Right ventricle myocardium inferior (tissue), 1 donor: ENCODE measurements at places on chromosomes 5 and 9.
A peak's percentile ranks its signal among the peaks of the same experiment; 100 is the strongest.

GRCh38 chr5:172769616-172770373, 1.2 kb downstream of the DUSP1 start:
- peak; percentile 83 for DNase-seq

DNA sequence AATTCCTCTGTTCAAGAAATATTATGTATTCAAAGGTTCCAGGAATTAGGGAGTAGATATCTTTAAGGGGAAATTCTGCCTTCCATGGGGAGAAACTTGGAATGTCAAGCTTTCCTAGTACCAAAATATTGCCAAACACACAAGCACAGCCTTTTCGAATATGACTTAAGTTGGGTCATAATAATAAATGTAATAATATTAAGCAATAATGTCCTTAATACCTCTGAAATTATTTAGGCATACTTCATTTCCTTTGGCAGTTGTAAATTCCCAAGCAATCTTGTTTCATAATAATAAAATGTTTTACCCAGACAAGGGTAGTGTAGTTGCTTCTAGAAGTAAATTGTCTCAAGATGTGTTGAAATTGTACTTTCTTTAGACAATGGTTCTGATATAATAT, 630.3 kb upstream of the CDH18 start:
- no peak for DNase-seq

DNA sequence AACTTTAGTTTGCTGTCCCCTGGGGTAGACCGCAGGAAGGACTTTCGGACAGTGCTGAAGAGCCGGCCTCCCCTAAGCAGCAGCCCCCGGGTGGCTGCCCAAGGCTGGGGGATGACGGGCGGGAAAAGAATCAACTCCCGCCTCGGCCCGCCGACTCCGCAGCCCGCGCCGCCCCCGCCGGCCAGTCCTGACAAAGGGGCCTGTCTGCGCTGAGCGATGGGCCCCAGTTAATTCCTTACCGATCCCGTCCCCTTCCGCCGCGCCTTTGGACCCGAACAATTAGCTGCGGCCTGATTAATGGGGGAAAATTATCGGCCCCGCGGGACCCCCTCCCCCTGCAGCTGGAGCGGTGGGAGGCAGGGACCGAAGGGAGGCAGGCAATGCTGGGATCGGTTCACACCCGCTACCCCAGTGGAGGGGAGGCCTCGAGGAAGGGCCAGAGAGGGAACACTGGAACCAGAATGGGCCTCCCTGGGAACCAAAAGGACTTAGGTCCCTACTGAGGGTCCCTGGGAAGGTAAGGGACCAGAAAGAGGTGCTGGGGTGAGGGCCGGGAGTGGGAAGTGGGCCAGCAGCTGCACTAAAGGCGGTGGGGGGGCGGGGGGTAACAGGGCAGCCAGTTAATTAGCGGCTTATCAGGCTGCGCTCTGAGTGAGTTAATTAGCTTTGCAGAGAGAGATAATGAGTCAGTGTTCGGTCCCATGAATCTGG, 4.2 kb downstream of the ARID3C start:
- DNase-seq, result peak; percentile 31

GRCh38 chr9:135299239-135299590, 180.4 kb upstream of the PPP1R26 start:
- DNase-seq, result no peak

- DNase-seq, result no peak
Measured at GRCh38 chr9:33903157-33903780, 86.3 kb downstream of the UBE2R2 start.

DNA sequence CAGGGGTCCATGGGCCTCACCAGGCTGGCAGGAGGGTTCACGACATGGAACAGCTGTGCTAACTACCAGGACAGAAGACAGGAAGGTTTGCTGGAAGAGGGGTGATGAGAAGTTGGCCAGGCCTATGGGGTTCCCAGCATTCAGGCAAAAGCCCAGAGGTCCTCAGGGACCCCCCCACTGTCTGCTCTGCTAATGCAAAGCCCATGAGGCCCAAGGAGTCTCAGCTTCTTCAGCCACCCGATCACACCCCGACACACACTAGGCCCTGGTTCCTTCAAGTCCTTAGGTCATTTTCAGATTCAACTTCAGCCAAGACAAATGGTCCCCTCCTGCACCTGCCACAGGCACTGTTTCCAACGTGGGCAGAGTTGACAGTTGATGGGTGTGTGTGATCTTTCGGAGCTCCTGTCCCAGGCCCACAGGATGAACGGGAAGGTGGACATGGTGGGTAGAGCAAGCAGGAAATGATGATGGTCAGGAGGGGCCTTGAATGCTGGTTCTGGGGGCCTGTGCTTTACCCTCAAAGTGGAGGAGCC, 20.4 kb downstream of the ADAMTS2 start:
- no peak for DNase-seq

GRCh38 chr5:99187611-99188010, 258.8 kb upstream of the CHD1 start:
- no peak for DNase-seq
